BE2C (cell line): ENCODE measurements at places on chromosomes 13 and 19.
A peak's percentile ranks its signal among the peaks of the same experiment; 100 is the strongest.

- DNase-seq: no peak
Measured at GRCh38 chr13:38804061-38804460, 117.2 kb downstream of the FREM2 start.

DNA sequence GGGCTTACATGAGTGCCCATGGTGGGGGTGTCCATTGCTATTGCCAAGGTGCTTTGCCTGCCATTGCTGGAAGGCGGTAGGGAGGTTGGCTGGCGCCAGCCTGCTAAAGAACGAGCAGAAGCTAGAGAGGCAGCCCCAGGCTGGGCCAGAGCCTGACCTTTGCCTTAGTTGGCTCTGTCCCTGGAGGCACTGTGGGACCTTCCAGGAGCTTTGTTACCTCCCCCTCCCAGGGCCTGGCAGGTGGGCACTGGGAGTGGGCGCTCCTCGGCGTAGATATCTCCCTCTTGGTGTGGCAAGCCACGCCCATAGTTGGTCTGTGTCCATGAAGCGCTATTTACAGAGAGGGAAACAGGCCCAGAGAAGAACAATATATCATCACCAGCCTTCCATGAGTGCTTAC lies 2.3 kb upstream of the SLC25A42 start:
- no peak for DNase-seq

DNA sequence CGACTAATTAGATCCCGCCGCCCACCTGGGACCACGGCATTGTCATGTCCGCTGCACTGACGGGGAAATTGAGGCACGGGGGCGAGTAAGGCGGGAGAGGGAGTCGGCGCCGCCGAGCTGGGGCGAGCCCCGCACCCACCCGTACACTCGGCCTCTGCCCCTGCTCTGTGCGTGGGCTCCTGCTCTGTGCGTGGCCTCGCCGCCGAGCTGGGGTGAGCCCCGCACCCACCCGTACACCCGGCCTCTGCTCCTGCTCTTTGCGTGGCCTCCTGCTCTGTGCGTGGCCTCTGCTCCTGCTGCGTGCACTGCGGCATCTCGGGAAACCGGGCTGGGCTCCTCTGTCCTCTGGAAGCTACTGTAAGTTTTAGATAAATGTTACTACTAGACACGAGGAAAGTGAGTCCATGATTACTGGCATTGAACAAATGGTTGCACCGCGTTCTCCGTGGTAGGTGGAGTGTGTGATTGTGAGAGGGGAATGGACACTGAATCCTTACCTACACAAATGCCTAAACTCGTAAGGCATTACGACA lies 826 bp upstream of the C1QTNF9 start:
- DNase-seq: no peak

GRCh38 chr13:73040968-73041596 lies 17.7 kb upstream of the KLF5 start:
- no peak for DNase-seq

- DNase-seq: no peak
Measured at GRCh38 chr13:99277629-99278028, 19.4 kb upstream of the GPR18 start.

- DNase-seq: no peak
Measured at GRCh38 chr13:50415428-50415827, 400.2 kb downstream of the KCNRG start.

GRCh38 chr19:45117167-45117594 lies 24.2 kb downstream of the PPP1R37 start:
- DNase-seq: peak; percentile 38

DNA sequence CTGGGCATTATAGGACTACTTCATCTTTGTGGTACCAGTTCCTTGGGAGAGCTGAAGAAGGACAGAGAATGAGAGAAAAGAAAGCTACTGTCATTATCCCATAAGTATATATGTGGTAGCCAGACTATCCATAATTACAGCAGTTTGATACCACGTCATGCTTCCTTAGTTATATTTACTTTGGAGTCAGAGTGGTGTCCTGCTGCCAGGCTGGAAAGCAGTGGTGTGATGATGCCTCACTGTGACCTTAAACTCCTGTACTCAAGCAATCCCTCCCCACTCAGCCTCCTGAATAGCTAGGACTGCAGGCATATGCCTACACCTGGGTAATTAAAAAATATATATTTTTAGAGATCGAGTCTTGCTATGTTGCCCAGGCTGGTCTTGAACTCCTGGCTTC lies 57.8 kb downstream of the WTIP start:
- DNase-seq: no peak

- no peak for DNase-seq
Measured at GRCh38 chr19:3493651-3494050, 6.8 kb downstream of the DOHH start.

DNA sequence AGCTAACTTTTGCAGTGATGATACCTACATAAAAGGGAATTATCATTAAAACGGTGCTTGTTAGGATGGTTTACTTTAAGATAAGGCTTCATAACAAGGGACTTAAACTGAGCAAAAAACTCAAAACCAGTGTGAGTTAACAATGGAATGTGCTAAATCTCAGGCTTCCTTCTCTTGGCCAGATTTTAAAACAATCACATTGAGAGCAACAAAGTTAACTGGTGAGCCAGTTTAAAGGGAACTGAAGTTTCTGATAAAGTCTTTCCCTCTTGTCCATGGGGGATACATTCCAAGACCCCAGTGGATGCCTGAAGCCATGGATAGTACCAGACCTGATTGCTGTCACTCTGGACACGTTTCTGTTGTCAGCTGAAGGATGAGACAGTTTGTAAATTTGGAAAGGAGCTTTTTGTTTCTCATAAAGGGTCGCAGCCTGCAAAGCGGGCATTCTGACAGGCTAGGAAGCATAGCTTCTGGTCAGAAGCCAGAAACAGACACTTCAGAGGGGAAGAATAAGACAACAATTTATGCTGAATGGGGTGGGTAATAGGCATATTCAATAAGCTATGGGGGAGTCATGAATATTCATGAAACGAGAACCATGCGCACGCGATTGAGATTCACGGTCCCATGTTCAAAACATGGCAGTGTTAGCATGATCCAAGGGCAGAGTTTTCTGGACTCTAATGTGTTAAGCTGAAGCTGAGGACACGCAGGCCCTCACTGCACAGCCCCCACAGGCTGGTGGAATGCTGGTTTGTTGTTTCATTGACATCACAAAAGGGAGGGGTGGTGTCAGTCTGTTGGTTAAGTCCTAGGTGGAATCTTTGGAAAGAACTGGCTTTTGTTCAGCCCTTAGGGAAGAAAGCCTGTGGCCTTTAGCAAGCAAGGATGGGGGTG lies 150.6 kb upstream of the RNF113B start:
- DNase-seq: no peak

- peak; percentile 66 for DNase-seq
Measured at GRCh38 chr19:55305491-55305890, 19.6 kb downstream of the TMEM150B start.

DNA sequence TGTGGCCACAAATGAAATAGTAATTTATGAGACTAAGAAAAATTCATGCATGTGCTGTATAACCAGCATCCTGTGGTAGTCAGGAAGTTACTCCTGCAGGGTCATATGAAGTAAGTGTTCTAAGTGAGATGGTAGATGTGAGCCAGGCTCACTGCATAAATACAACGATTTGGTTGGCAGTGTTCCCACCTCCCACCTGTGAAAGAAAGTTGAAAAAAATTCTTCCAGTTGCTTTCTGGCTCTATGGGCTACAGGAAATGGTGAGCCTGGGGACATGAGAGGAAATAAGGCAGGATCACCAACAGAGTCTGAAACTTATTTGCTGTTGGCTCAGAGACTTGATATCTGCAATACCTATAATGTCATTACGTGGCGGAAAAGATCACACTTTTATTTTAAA lies 301.7 kb upstream of the SPRY2 start:
- no peak for DNase-seq

DNA sequence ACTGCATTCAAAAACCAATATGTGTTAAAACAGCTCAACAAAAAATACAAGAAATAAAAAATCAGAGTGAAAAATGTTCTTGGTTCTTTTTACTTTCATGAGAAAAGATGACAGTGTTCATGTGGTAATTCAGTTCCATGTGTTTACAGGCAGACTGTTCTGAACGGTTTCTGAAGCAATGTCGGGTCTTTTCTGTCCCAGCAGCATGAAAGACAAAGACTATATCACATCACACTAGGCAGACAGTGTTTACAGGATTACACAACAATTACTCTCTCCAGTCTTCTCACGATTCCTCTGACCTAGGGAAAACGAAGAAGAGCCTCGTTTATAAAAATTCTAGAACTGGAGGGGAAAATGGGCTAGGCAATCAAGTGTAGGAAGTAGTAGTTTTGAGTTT lies 83.4 kb downstream of the UBL3 start:
- DNase-seq: no peak

DNA sequence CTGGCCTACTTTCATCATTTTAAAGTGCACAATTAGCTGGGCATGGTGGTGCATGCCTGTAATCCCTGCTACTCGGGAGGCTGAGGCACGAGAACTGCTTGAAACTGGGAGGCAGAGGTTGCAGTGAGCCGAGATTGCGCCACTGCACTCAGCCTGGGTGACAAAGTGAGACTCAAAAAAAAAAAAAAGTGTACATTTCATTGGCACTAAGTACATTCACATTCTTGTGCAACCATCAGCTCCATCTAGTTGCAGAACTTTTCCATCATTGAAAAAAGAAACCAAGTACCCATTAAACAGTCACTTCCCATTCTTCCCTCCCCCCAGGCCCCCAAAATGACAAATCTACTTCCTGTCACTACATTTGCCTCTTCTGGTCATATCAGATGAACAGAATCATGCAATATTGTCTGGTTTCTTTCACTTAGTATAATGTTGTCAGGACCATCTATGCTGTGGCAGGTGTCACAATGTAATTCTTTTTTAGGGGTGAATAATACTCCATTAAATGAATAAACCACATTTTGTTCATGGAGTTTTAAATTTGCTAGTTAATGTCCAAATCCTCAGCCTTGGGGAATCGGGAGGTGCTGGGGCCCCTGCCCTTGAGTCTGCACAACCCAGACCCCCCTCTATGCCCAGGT lies 7.4 kb upstream of the SIGLEC11 start:
- DNase-seq: no peak

DNA sequence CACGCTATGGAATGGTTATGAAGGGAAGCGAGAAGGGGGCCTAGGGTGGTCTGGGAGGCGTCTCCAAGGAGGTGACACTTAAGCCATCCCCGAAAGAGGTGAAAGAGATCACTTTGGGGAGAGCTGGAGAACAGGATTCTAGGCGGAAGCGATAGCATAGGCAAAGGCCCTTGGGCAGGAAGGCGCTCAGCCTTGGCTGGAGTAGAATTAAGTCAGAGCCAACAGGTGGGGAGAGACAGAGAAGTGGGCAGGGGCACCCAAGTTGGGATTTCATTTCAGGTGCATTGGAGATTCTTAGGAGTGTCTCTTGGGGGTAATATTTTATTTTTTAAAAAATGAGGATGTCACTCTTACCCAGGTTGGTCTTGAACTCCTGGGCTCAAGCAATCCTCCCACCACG lies 9.6 kb downstream of the SNRPD2 start:
- no peak for DNase-seq

- DNase-seq: no peak
Measured at GRCh38 chr19:54416695-54417491, 1.6 kb downstream of the TTYH1 start.

DNA sequence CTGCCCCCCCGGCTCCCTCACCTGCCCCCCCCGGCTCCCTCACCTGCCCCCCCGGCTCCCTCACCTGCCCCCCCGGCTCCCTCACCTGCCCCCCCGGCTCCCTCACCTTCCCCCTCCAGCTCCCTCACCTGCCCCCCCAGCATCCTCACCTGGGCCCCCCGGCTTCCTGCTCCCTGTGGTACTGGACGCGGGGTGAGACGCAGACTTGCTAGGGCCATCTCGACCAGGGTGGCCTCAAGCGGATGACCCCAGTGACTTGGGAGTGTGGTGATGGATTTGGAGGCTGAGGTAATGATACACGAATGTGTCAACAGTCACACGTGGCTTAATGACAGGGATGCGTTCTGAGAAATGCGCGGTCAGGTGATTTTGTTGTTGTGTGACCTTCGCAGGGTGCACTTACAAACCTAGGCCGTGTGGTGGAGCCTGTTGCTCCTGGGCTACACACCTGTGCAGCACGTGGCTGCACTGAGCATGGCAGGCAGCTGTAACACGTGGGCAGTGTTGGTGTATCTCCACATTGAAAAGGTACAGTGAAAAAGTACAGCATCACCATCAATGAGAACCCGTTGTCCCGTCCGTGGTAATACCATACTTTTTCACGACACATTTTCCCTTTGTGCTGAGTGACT lies 197.8 kb downstream of the TEX29 start:
- DNase-seq: no peak

DNA sequence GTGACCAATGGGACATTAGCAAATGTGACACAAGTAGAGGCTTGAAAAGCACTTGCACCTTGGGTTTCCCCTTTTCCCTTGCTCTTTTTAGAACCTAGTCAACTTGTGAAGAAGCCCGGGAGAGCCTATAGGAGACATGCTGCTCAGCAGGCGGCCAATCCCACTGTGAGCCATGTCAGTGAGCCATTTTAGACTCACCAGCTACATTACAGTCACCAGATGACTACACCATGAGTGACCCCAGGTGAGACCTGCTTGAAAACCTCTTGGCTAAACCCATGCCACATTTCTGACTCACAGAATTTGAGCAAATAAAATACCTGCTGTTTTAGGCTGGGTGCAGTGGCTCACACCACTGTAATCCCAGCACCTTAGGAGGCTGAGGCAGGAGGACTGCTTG lies 317.5 kb downstream of the KLF12 start:
- no peak for DNase-seq

DNA sequence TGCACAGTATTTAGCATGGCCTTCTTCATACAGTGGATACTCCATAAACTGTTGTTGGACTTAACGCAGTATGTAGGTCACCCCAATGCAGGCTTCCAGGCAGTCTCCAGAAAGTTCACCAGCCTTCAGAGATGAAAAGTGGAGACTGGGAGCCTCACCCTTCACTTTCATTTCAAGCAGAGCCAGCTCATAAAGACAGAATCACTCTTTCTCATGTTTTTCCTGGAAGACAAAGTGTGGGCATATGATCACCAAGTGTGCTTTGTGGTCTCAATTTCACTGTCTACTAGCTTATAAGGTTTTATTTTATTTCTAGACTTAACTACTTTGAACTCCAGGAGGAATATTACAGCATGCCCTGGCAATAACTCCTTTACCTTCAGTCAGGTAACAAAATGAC lies 26.3 kb upstream of the TNFSF11 start:
- no peak for DNase-seq

- no peak for DNase-seq
Measured at GRCh38 chr13:49185264-49185663, 34.9 kb upstream of the MLNR start.

DNA sequence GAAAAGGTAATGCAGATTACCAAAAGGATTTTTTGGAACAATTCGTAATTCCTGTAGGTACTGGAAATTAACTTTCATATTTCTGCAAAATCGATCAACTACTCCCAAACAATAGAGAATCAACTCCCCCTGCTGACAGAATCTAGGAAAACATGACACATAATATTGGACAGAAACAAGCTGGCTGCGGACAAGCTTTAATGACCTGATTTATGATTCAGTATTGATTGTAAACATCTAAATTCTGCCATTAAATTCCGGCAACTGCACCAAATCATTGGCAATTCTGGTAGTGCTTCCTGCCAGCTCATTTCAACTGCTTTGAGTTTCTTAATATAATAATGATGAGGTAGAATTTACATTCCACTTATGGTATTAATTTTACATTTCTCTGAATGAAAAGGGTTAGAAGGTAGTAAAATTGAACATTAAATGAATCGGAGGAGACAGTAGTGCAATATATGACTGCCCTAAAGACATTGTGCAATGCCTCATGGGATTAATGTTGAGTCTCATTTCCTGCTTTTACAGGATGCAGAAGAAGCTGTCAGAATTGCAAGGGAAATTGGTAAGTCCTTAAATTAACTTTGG lies 146.5 kb downstream of the PCCA start:
- DNase-seq: peak; percentile 17

- no peak for DNase-seq
Measured at GRCh38 chr13:25248071-25248470, 39.2 kb downstream of the MTMR6 start.

GRCh38 chr13:75788481-75788981 lies 152.4 kb downstream of the LMO7 start:
- no peak for DNase-seq
